ENCODE measurements at places on chromosomes 7 and 10.

DNA sequence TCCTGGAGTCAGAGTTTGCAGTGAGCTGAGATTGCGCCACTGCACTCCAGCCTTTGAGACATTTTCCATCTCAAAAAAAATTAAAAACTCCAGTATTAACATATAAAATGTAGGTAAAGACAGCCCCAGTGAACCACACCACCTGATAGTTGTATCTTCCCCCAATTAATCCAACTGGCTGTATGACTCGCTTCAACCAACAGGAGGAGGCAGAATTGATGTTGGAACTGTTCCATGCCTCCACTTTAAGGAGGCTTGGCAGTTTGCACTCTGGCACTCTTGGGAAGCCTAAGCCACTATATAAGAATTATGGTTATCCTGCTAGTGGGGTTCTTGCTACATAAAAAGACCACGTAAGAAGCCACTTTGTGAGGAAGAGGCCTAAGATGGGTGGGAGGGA is 72.7 kb downstream of the STK17A start:
- no peak for DNase-seq

GRCh38 chr7:2781636-2782035 is 62.5 kb downstream of the GNA12 start:
- DNase-seq = no peak

DNA sequence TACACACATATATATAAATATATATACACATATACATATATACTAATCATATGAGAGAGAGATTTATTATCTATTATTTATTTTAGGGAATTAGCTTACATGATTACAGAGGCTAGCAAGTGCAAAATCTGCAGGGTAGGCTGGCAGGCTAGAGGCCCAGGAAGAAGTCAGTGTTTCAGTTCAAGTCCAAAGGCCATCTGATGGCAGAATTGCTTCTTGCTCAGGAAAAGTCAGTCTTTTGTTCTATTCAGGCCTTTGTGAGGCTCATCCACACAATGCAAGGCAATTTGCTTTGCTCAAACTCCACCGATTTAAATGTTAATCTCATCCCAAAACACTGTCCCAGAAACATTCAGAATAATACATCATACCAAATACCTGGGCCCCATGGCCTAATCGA is 2.6 kb upstream of the C10orf120 start:
- no peak for DNase-seq

DNA sequence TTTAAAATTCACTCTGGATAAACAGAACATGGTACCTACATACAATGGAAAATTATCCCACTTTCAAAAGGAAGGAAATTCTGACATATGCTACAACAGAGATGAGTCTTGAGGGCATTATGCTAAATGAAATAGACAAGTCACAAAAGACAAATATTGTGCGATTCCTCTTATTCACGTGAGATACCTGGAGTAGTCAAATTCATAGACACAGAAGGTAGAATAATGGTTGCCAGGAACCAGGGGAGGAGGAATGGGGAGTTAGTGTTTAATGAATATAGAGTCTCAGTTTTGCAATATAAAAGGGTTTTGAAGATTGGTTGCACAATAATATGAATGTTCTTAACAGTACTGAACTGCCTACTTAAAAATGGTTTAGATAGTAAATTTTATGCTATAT is 69.8 kb upstream of the WAC start:
- DNase-seq = no peak

- DNase-seq = no peak
Measured at GRCh38 chr7:114242992-114243507, 171.6 kb upstream of the FOXP2 start.

- DNase-seq = no peak
Measured at GRCh38 chr10:4246881-4247358, 461.9 kb upstream of the KLF6 start.

DNA sequence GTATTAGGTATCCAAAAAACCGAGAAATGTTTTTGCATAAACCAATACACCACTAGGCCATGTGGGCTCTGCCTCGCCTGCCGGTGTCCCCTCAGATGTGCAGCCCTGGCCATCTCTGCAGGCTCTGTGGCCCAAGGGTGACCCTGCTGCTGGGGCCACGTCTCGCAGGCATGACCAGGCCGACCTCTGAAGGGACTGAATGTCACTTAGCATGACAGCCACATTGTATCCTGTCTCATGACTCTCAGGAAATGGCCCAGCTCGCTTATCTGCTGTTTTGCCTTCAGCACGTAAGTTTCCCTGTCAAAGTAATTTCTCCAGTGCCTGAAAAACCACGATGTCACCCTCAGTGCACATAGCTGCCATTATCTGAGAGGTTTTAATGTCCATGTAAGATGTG is 49.5 kb upstream of the ZNF32 start:
- no peak for DNase-seq

- DNase-seq = no peak
Measured at GRCh38 chr7:117807676-117808075, 65.6 kb downstream of the CTTNBP2 start.

DNA sequence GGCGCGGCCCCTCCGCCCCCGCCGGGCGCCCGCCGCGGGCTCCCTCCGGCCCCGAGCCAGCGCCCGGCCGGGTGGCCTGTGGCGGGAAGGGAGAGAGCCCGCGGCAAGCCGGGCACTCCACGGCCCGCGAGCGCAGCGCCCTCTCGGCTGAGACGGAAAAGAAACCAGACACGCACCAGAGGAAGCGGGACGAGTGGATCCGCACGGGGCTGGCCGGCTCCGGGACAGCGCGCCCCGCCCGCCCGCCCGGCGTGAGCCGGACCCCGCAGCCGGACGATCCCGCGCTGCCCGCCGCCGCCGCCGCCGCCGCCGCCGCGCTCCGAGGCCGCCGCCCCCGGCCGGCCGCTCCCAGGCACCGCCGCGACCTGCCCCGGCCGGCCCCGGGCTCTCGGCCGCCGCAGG is 300 bp downstream of the ARHGAP21 start:
- no peak for DNase-seq

- no peak for DNase-seq
Measured at GRCh38 chr10:78518224-78518623, 484.6 kb downstream of the RPS24 start.

- DNase-seq = no peak
Measured at GRCh38 chr10:114151486-114151885, 22.5 kb downstream of the CCDC186 start.

DNA sequence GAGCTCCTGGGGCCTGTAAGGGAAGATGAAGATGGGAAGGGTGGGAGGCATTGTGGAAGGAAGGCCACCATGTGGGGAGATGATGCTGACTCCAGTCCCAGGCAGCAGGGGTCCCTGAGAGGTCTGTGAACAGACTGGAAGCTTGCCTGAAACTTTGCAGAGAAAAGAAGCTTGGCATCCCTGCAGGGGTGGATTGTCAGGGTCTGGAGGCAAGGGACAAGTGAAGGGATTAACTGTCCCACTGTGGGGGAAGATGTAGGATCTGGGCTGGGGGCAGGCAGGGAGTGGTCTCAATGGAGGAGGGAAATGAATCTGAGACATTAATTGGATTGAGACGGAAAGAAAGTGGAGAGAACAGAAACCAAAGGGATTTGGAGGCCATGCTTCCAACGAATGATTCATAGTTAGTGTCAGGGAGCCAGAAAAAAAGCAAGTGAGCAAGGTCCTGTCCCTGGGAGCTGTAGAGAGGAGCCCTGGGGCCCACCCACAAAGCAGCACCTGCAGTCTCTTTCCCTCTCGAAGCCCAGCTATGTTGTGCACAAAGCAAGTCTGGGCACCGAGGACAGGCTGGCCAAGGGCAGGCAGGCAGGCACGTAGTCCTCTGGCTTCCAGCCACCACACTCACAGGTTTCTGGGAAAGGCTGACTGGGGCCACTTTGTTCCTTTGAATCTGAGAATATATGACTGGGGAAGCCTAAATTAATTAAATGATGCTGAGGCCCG is 4.7 kb upstream of the SLC18A3 start:
- no peak for DNase-seq

DNA sequence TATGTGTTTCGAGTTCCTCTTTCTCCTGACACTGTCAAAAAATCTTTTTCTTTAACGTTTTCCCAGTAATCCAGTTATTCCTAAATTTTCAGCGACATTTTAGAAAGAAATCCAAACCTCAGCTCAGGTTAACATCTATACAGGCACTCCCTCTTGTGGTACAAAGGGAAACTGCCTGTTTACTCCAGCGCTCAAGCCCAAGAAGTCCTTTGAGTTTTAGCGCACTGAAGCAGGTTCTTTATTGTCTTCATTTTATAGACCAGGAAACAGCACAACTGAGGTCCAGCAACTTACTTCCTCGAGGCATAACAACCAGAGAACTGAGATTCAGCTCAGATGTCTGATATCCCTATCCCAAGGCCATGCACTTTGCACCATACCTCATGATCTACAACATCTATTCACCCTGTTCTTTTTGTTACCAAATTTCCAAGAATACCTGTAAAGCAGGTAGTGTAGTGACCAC is 287.2 kb upstream of the MKLN1 start:
- no peak for DNase-seq

DNA sequence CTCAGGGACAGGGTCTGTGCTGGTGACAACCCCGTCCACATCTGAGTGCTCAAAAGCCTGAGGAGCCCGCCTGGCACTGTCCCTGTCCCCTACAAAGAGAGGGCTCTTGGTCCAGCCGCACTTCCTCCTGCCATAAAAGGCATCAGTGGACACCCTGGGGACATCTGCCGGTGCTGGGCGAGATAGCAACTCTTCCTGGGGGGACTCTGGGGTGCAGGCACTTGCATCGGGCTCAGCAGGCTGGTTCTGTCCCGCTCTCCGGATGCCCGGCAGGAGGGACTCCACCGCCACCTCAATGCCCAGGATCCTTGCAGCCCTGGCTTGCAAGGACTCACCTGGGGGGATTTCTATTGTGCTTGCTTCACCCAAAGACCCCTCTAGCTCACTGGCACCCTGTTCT is 32.8 kb downstream of the JCAD start:
- no peak for DNase-seq

DNA sequence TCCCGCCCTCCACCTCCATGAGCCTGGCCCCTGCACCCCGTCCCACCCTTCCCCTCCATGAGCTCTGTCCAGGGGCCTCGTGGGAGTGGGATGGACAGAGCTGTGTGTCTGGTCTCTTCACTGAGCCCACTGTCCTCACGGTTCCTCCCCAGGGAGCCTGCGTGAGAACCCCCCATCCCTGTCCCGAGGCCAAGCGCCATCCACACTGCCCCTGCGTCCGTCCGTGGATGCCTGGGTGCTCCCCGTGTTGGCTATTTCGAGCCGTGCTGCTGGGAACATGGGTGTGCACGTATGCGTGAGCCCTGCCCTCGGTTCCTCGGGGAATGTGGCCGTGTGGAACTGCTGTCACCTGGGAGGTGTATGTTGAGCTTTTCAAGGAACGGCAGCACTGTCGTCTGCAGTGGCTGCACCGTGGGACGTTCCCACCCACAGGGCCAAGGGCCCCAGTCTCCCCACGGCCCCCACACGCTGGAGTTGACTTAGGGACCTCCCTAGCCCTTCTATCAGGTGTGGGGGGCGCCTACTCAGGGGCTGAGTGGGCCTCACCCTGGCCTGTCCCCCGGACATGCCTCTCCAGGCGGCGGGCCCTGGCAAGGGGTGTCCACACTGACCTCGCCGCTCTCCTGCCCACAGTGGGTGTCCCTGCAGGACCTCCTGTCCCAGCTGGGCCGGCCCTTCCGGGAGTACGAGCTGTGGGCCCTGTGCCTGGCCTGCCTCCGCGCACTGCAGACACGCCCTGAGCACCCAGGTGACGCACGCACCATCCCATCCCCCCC is 28.1 kb downstream of the KNDC1 start:
- DNase-seq = no peak

- no peak for DNase-seq
Measured at GRCh38 chr10:113515161-113515560, 37.7 kb upstream of the HABP2 start.

- no peak for DNase-seq
Measured at GRCh38 chr7:148211740-148212151, 378.8 kb upstream of the C7orf33 start.

Data from stimulated activated CD4-positive, alpha-beta T cell treated with anti-CD3 and anti-CD28 coated beads, Interleukin-15, amount 100 ng/mL, for 1 hour (primary cell).